CD4-positive, alpha-beta memory T cell (primary cell): ENCODE measurements at places on chromosomes 2 and 18.

DNA sequence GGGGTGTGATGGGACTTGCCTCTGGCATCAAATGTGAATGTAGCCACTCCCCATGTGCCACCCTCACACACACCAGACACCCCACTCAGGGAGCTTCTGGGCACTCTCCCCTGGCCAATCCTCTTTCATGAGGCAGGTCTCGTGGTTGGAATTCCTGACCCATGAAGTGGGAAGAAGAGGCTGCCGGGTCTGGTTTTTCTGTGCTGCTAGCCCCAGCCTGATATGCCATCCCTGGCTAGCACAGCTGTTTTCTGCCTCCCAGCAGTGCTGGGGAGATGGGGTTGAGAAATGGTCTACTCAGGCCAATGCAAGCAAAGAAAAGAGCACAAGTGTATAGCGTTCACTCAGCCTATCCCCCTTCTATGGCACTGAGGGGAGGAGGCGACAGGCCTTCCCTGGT lies 1.2 kb upstream of the C2orf72 start:
- H3K4me3 ChIP-seq, result no peak overlapping the region
- no peaks in the 10 kb centered on the region for H3K4me1 ChIP-seq
- peaks cover 17% of the 10 kb centered on the region for H3K27me3 ChIP-seq
- DNase-seq, result no peak
- H3K36me3 ChIP-seq, result no peaks in the 10 kb centered on the region
- H3K27ac ChIP-seq, result no peak overlapping the region

- no peak overlapping the region for H3K4me3 ChIP-seq
- peaks cover 3% of the 10 kb centered on the region for H3K4me1 ChIP-seq
- H3K36me3 ChIP-seq, result no peaks in the 10 kb centered on the region
- H3K27ac ChIP-seq, result no peak overlapping the region
- no peak for DNase-seq
- H3K27me3 ChIP-seq, result peaks cover 10% of the 10 kb centered on the region
These were observed 5.7 kb downstream of the DYSF start for GRCh38 chr2:71459084-71459431.

- H3K36me3 ChIP-seq, result no peaks in the 10 kb centered on the region
- no peak overlapping the region for H3K27ac ChIP-seq
- no peak for DNase-seq
These were observed 56.0 kb downstream of the CCDC88A start for GRCh38 chr2:55363636-55364035.

GRCh38 chr2:150255528-150255927 lies 231.9 kb downstream of the RND3 start:
- no peak overlapping the region for H3K4me3 ChIP-seq
- no peak overlapping the region for H3K27ac ChIP-seq
- no peaks in the 10 kb centered on the region for H3K36me3 ChIP-seq
- H3K27me3 ChIP-seq, result no peaks in the 10 kb centered on the region

- no peaks in the 10 kb centered on the region for H3K27me3 ChIP-seq
- no peaks in the 10 kb centered on the region for H3K36me3 ChIP-seq
- peaks cover 18% of the 10 kb centered on the region for H3K4me1 ChIP-seq
- no peak for DNase-seq
- H3K27ac ChIP-seq, result no peak overlapping the region
These were observed 3.7 kb upstream of the SERTAD2 start for GRCh38 chr2:64657411-64657810.

DNA sequence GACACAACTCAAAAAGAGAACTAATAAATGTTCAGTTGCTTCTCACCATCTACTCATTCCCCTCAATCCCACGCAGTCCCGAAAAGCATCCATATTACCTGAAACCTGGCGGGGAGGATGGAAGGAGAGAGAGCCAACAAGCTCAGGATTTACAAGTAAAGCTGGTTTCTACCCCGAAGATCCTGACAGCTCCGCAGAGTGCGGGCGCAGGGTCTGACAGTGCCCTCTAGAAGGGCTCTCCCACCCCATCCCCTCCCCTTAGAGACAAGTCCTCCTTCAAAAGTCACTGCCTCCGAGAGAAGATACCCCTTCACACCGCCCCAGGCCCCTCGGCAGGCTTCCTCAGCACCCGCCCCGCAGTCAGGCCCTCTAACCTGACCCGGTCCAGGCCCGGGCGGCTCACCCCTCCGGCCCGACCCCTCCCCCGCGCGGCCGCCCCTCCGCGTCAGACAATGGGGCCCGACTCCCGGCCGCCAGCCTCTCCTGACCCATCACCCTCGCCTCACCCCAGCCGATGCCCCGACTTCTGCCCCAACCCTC lies 550 bp downstream of the RAB1A start:
- no peak for DNase-seq
- H3K4me1 ChIP-seq, result peaks cover 52% of the 10 kb centered on the region
- H3K4me3 ChIP-seq, result peak overlapping the region; percentile 94
- no peaks in the 10 kb centered on the region for H3K36me3 ChIP-seq

GRCh38 chr2:101395545-101396315 lies 8.4 kb upstream of the CREG2 start:
- no peaks in the 10 kb centered on the region for H3K27me3 ChIP-seq
- no peaks in the 10 kb centered on the region for H3K4me1 ChIP-seq
- no peaks in the 10 kb centered on the region for H3K36me3 ChIP-seq
- no peak overlapping the region for H3K4me3 ChIP-seq

DNA sequence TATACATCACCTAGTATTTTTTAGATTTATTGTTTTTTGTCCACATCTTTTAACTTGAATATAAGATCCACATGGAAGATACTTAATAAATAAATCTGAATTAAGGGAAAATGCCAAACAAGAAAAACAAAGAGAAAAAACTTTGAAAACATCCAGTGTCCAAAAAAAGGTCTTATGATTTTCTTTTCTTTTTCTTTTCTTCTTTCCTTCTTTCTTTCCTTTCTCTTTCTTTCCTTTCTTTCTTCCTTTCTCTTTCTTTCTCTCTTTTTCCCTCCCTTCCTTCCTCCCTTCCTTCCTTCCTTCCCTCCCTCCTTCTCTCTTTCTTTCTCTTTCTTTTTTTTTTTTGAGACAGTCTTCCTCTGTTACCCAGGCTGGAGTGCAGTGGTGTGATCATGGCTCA lies 29.6 kb upstream of the WIPF1 start:
- H3K27ac ChIP-seq, result no peak overlapping the region
- H3K4me1 ChIP-seq, result peaks cover 90% of the 10 kb centered on the region
- DNase-seq, result no peak
- H3K36me3 ChIP-seq, result peaks cover 40% of the 10 kb centered on the region

GRCh38 chr2:223481486-223481885 lies 120.7 kb downstream of the SCG2 start:
- H3K4me1 ChIP-seq, result no peaks in the 10 kb centered on the region
- no peak overlapping the region for H3K4me3 ChIP-seq
- no peaks in the 10 kb centered on the region for H3K27me3 ChIP-seq
- no peak for DNase-seq
- no peak overlapping the region for H3K27ac ChIP-seq

GRCh38 chr2:202842690-202843089 lies 28.9 kb downstream of the ICA1L start:
- H3K4me1 ChIP-seq, result no peaks in the 10 kb centered on the region
- H3K4me3 ChIP-seq, result no peak overlapping the region
- no peak overlapping the region for H3K27ac ChIP-seq
- H3K27me3 ChIP-seq, result no peaks in the 10 kb centered on the region
- DNase-seq, result no peak

DNA sequence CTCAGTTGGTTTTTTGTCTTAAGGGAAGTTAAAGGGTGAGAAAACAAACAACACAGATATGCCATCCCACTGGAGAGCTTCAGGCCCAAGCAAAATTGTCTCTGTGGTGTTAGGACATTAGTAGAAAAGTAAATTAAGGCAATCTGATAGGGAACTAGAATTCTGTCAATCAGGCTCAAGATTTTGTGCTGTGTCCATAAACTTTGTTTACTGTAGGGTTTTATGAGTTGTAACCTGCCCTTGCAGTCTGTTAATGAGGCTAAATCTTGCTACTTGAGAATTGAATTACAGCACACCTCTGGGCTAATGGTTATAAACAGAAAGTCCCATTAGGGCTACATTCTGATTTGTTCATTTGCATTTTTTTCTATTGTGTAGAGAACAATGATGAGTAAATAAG lies 78.0 kb upstream of the OTX1 start:
- DNase-seq, result no peak
- no peaks in the 10 kb centered on the region for H3K27me3 ChIP-seq
- no peak overlapping the region for H3K4me3 ChIP-seq
- H3K36me3 ChIP-seq, result no peaks in the 10 kb centered on the region
- no peaks in the 10 kb centered on the region for H3K4me1 ChIP-seq

DNA sequence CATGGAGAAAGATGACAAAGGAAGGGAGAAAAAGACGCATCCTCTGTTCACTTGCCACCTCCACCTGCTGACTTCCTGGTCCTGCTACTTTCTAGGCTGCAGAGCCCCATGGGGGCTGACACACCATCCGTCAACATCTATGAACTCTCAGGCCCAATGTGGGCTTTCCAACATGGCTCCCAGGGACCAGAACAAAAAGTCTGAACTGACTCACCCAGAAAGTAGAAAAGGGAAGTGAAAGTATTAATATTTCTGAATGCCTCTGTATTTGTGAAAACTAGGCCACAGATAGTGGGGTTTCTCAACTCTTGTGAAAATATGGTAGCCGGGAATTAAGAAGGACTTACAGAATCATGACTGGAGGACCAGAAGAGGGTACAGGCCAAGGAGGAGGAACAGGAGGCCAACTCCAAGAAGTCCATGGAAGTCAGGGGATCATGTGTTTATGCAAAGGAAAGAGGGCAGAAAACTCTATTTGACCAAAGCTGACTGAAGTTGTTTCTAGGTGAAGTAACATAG lies 123.1 kb upstream of the CAB39 start:
- no peaks in the 10 kb centered on the region for H3K27me3 ChIP-seq
- no peaks in the 10 kb centered on the region for H3K36me3 ChIP-seq

DNA sequence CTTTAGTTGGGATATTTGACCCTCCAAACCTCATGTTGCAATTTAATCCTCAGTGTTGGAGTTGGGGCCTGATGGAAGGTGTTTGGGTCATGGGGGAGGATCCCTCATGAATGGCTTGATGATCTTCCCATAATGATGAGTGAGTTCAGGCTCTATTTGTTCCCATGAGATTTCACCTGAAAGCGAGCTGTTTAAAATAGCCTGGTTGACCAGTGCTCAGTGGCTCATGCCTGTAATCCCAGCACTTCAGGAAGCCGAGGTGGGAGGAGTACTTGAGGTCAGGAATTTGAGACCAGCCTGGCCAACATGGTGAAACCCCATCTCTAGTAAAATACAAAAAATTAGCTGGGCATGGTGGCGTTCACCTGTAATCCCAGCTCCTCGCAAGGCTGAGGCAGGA lies 14.9 kb upstream of the PSME4 start:
- no peak overlapping the region for H3K27ac ChIP-seq
- no peaks in the 10 kb centered on the region for H3K36me3 ChIP-seq
- H3K4me3 ChIP-seq, result no peak overlapping the region
- peaks cover 11% of the 10 kb centered on the region for H3K4me1 ChIP-seq
